ENCODE measurements at places on chromosomes 7 and 10.

GRCh38 chr7:147249956-147250355 lies 1133.4 kb downstream of the CNTNAP2 start:
- DNase-seq, result no peak

- DNase-seq, result no peak
Observed at GRCh38 chr7:124792002-124792401, 26.4 kb upstream of the GPR37 start.

DNA sequence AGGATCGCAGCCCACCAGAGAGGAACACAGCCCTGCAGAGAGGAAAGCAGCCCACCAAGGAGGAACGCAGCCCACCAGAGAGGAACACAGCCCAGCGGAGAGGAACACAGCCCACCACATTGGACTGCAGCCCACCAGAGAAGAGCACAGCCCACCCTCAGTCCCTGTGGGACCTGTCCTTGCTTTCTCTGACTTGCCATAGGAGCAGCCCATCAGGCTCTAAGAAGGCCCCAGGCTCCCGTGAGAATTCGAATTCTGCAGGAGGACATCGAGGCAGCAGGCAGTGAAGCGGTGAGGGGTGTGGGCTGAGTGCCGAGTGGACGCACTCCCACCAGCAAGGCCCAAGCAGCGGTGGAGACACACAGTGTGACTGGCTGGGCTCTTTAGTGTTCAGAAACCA lies 59.1 kb downstream of the HTR5A start:
- DNase-seq, result no peak

- DNase-seq, result peak; percentile 76
Observed at GRCh38 chr10:108775911-108776475, 1147.3 kb downstream of the XPNPEP1 start.

- peak; percentile 32 for DNase-seq
Observed at GRCh38 chr10:72625276-72625607, 637 bp downstream of the MICU1 start.

GRCh38 chr10:122878799-122879338 lies 512 bp downstream of the FAM24B start:
- DNase-seq, result no peak

DNA sequence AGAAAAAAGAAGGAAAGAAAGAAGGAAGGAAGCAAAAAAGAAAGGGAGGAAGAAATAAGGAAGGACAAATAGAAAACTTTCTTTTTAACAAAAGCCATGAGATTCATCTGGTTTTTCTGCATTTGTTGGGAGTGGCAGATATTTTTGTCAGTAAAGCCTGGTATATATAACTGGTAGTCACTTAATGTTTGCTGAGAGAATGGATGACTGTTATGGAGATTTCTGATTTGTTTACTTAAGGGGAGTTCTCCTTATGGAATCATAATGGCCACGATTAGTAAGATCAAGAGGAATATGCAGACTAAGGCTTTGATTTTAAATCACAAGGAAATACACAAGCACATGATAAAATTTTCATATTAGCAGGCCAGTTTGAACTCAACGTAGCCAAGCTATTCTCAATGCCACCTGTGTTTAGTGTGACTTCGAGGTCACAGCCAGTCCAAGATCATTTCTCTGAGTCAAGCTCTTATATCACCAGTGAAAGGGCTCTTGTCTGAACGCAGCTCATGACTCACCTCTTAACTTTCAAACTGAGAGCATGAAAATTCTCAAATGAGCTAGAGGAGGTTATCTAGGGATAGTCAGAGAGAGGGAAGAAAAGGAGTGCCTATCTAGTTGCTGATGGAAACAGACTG lies 445.1 kb upstream of the ZMIZ1 start:
- peak; percentile 91 for DNase-seq

DNA sequence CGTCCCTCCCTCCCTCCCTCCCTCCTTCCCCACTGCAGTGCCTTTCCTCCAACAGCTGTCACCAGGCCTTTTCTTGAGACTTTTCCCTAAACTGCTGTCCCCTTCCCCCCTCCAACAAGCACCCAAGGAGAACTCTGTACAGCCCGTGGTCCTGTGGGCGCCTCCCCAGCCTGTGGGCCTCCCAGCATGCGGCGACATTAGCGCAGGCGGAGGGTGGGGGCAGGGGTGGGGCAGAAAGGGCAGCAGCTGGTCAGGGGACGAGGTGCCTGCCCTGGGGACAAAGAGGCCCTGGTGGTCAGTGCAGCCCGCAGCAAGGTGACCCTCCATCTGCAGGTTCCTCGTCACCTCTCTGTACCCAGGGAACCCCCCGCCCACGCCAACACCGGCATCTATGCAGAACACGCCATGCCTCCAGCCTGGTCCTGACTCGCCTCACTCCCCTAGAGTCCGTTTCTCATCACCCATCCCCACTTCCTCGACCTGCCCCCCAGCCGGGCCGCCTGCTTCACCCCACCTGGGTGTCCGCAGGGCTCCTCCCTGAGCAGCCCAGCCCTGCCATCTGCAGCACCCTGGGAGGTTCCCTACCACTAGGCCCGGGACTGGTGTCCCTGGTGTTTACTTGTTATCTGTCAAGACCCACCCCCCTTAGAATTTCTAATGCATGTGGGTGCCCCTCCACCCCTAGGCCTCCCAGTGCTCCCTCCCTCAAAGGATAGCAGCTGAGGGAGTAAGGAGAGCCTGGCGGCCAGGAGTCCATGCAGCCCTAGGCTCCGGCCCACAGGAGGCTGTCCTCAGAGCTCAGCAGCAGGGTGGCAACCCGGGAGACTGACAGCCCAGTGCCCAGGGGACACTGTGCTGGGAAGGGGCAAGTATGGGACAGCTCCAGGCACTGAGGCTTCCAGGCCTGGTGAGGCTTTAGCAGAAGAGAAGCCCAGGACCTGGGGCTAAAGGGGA lies 147.8 kb downstream of the ARHGAP22 start:
- DNase-seq, result no peak

- no peak for DNase-seq
Observed at GRCh38 chr7:51328351-51328801, 11.8 kb upstream of the COBL start.

- DNase-seq, result no peak
Observed at GRCh38 chr7:30880125-30880720, 31.4 kb upstream of the AQP1 start.

- DNase-seq, result no peak
Observed at GRCh38 chr7:96266580-96266979, 55.3 kb downstream of the SLC25A13 start.

DNA sequence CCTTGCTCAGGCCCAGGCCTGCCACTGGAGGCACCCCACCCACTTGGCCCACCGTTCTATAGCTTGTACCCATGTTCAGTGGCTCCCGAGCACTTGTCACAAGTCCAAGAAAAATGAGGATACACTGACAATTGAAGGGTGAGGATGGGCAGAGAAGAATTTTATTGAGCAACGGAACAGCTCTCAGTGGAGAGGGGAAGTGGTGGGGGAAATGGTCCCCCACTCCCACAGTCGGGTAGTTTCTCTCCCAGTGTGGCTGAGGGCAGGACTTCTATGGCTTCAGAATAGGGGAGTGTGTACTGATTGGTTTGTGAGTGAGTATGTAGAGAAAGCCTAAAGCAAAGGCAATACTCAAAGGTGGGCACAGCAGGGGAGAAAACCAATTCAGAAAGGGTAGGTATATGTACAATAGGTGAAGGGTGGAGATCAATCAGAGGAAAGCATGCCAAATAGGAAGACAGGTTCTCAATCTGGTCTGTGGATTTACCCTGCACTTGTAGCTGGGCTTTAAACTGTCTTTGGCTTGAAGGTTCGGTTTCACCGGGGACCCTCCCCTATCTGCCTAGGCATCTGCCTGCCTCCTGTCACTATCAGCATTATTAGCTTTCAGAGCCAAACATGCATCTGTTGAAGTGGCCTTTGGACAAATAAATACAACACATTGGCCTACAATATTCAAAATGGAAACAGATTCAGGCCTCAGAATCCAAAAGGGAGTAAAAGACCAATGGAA lies 8.9 kb upstream of the TSPAN13 start:
- no peak for DNase-seq

DNA sequence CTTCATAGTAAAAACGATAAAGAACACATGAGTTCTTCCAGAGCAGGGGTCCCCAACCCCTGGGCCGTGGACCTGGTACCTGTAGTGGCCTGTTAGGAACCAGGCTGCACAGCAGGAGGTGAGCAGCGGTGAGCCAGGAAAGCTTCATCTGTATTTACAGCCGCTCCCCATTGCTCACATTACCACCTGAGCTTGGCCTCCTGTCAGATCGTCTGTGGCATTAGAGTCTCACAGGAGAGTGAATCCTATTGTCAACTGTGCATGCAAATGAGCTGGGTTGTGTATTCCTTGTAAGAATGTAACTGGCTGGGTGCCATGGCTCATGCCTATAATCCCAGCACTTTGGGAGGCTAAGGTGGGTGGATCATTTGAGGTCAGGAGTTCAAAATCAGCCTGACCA lies 229.5 kb downstream of the CNTNAP2 start:
- no peak for DNase-seq

DNA sequence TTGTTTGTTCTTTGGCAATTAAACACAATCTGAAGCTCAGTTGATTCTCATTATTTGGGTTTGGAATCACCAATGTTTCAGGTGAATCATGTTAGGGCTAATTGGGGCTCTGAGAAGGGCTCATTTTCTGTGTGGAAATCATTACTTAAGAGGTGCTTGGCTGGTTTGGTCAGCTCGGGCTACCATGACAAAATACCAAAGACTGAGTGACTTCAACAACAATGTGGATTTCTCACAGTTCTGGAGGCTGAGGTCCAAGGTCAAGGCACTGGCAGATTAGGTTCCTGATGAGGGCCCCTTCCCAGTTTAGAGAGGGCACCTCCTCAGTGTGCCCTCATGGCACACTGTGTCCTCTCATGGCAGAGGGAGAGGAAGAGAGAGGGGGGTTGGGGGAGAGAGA lies 121.3 kb downstream of the ZNF248 start:
- DNase-seq, result no peak

- DNase-seq, result peak; percentile 89
Observed at GRCh38 chr7:1458683-1459511, at the start of gene MICALL2. Gene MICALL2 (minus strand): TSS chr7:1459470. CDS start chr7:1459326, 144 bp downstream.

DNA sequence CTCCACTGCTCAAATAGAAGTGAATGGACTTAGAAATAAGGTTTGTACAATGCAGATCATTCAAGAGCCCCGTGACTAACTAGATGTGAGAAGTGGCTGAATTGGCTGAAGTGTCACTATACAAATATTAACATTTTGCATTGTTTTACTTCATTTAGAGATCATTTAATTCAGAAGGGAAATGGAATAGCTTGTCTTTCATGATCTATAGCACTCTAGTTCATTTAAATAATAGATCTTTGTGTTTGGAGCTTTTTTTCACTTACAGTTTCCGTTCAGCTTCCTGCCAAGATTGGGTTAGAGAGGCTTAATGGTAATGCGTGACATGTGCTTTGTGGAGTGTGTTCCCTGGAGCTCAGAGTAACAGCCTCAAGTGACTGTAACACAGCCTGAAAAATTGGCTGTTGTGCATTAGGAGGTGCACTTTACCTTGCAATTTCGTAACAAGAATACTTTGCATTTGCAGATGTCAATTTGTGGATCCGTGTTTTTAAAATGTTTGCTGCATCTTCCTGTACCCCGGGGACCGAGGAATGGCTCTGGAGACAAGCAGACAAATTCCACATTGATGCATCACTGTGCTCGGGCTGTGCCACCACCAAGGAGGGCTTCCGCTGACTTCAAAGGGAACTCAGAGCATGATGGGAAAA lies 170.3 kb downstream of the NRP1 start:
- DNase-seq, result peak; percentile 69

- peak; percentile 75 for DNase-seq
Observed at GRCh38 chr7:26151953-26152781, at the start of gene NFE2L3. Gene NFE2L3 (plus strand): TSS chr7:26152198. CDS start chr7:26152499, 301 bp downstream.
